Activated CD4-positive, CD25-positive, alpha-beta regulatory T cell treated with anti-CD3 and anti-CD28 coated beads, Interleukin-2, amount 50 U/mL, for 24 hours (primary cell): ENCODE measurements at places on chromosomes 4 and X.

GRCh38 chr4:87961993-87962392, 13.5 kb upstream of the SPP1 start:
- ATAC-seq: no peak

DNA sequence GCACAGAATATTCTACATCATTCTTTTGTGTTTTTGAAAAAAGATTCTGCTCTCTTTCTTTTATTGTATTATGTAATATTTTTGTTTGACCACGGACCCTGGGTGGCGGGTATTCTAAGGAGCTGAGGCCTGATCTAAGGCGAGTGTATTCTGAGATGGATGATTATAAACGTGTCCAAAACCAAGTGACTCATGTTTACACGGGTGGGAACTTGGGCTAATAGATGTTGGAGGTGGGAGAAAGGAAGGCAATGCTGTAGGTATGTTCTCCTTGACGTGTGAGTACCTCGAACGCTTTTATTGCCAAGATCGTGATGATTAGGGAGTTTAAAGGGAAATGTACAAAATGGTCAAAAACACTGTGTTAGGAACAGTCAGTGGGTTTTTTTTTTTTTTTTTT, 188.9 kb upstream of the FAT1 start:
- ATAC-seq: no peak

GRCh38 chr4:86967073-86967472, 32.3 kb downstream of the AFF1 start:
- no peak for ATAC-seq

DNA sequence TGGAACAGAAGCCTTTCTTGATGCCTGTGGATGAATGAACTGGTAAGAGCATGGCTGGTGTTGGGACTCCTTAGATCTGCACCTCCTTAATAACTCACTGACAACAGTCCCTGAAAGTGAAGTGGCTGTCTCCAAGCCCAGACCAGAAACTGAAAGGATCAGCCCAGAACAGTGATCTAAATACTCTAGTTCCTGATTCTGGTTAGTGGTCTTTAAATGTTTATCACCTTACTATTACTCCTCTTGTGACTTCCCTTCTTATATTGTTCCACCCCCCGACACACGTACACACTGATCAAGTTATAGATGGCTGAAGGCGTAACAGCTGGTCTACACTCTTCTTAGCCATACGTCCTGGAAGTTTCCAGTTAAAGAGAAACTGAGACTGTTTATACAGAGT, 33.8 kb upstream of the ARMCX2 start:
- ATAC-seq: peak; percentile 30

GRCh38 chr4:112156112-112156511, 10.9 kb downstream of the FAM241A start:
- no peak for ATAC-seq

DNA sequence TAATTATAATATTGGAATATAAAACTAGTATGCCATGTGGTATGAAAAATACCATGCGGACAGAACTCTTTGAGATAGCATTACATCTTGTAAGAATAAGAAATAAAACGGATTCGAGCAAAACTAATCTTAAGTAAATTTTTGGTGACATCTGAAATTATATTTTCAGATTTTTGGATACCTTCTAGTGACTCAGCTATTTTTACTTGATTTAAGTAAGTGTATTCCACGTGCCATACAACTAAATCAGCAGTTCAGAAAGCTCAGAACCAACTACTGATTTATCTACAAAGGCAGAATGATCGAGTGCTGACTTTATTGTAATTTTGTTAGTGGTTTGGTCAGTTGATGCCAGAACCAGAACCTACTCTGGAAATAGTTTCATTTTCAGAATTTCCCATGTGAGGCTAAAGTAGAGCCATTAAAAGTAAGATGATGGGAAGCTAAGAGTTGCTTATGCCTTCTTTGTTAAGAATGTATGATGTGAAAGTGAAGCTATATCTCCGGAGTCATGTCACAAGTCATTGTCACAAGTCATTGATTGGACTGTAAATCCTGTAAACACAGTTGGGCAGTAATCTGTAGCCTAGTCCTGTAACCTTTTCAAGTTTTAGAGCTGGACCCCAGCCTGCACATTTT, 4.0 kb downstream of the ING2 start:
- ATAC-seq: no peak

DNA sequence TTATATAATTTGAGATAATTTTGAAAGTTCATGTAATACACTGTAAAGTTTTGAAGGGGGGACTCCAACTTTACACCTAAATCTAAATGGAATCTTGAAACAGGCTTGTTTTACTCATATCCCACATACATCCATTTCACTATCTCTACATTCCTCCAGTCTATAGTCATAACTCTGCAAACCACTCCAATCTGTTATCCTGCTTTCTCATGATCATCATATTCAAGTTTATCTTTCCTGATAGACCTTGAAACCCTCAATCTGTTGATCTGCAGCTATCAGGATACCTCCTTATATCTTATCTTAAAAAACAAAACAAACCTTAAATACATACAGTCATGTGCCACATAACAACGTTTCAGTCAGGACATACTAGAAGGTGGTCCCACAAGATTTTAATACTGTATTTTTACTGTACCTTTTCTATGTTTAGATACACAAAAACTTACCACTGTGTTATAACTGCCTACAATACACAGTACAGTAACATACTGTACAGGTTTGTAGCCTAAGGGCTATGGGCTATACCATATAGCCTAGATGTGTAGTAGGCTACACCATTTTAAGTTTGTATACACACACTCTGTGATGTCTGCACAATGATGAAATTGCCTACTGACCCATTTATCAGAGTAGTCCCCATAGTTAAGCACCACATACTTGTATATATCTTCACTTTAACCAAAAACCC, 14.0 kb downstream of the CHIC2 start:
- ATAC-seq: no peak

DNA sequence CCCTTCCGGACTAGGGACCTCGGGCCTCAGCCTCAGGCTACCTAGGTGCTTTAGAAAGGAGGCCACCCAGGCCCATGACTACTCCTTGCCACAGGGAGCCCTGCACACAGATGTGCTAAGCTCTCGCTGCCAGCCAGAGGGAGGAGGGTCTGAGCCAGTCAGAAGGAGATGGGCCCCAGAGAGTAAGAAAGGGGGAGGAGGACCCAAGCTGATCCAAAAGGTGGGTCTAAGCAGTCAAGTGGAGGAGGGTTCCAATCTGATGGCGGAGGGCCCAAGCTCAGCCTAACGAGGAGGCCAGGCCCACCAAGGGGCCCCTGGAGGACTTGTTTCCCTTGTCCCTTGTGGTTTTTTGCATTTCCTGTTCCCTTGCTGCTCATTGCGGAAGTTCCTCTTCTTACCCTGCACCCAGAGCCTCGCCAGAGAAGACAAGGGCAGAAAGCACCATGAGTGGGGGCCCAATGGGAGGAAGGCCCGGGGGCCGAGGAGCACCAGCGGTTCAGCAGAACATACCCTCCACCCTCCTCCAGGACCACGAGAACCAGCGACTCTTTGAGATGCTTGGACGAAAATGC, at the start of gene WAS:
Gene WAS (plus strand): TSS at position 389 of the 572 bp plus-strand sequence. CDS start 55 bp downstream, at position 444.
- ATAC-seq: peak; percentile 81

GRCh38 chr4:101921370-101921769, 130.8 kb downstream of the BANK1 start:
- ATAC-seq: no peak

DNA sequence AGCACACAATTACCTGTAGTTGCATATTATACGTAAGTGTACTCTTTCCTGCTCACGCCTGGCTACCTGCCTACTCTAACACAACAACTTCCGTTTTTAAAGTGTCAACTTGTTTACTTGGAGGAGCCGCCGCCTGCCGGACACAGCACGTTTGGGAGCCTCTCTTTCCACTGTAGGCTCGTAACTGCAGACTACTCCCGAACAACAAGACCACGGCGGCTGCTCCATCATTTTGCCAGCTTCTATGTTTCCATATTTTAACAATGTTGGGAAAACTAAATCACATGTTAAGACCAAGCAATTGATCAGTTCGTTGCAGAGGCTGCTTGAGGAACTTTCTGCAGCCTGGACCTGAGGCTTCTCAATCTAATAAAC, 841 bp downstream of the MTNR1A start:
- no peak for ATAC-seq

GRCh38 chr4:45102716-45103115, 376.4 kb upstream of the GNPDA2 start:
- ATAC-seq: no peak

GRCh38 chr4:182885022-182885737, 32.0 kb downstream of the DCTD start:
- ATAC-seq: no peak
